CD4-positive, alpha-beta T cell treated with Interferon gamma for 1 hour (primary cell): ENCODE measurements at places on chromosomes 1 and 21.
A peak's percentile ranks its signal among the peaks of the same experiment; 100 is the strongest.

- DNase-seq: peak; percentile 85
These were observed 39.6 kb upstream of the LBR start for GRCh38 chr1:225467193-225468020.

GRCh38 chr1:239816081-239816782 lies 275.5 kb upstream of the FMN2 start:
- DNase-seq: peak; percentile 13

GRCh38 chr1:160373696-160374095 lies 6.8 kb downstream of the NHLH1 start:
- no peak for DNase-seq

- DNase-seq: no peak
These were observed 6.3 kb upstream of the CHI3L2 start for GRCh38 chr1:111221276-111221632.

GRCh38 chr1:185156288-185156853 lies 382 bp downstream of the TRMT1L start:
- no peak for DNase-seq

DNA sequence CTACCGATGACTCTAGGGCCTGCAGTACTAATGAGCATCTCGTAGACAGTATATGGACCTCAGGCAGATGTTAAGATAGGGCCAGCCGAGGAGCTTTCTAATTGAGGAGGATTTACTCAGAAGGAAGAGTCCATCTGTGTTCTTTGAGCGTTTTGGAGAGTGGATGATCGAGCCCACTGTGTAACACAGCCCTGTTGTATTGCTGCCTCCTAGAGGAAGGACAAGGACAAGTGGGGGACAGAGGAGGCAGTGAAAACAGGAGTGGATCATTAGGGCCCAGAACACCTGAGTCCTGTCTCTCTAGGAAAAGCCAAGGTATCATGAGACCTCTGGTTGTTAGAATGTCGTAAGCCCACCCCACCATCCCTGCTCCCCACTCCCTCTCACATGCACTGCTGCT lies 62.9 kb downstream of the TBX19 start:
- no peak for DNase-seq

- no peak for DNase-seq
These were observed 130.7 kb downstream of the COQ8A start for GRCh38 chr1:227070638-227071285.

DNA sequence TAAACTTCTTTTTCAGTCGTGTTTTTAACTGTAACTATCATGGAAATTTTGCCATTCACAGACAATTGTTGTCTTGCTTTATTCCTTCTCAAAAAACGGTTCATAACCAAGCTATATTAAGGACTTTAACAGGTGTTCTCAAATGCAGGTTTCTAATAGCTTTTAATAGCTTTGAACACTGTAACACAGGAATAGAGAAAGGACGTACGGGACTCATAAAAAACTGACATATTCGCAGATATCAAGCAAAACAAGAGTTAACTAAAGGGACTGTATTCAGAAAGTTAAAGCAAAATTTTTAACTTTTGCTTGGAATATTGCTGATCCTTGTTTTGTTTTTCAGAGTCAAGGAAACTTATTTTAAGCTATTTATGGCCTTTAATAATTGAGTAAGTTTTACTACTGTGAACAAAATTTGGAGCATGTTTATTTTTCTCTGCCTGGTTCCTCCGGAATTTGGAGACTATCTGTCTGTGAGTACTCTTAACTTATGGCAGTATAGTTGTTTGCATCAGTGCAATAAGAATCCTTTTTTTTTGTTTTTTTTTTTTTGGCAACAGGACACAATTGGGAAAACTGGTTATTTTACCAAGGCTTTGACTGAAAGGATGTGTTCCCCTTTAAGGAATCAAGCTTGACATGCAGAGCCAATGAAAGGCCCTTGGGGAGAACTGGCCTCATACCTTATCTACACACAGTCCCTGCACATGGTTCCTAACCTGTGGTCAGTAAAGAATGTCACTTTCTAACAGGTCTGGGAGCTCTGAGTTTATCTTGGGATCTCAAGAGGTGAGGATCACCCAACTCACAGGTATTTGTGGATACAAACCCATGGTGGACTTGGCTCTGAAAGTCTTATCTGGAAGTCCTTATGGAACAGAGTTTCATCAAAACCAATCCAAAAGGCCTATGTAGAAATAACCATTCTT lies 5.8 kb upstream of the CD46 start:
- no peak for DNase-seq

GRCh38 chr1:65691972-65692371 lies 100.7 kb upstream of the PDE4B start:
- no peak for DNase-seq

- no peak for DNase-seq
These were observed 12.7 kb upstream of the PTCH2 start for GRCh38 chr1:44855742-44856141.

- DNase-seq: no peak
These were observed 82.8 kb upstream of the RALGPS2 start for GRCh38 chr1:178642282-178642681.

GRCh38 chr1:30638811-30639210 lies 84.6 kb downstream of the MATN1 start:
- no peak for DNase-seq

- DNase-seq: no peak
These were observed 11.4 kb upstream of the SLC2A5 start for GRCh38 chr1:9080705-9081291.

DNA sequence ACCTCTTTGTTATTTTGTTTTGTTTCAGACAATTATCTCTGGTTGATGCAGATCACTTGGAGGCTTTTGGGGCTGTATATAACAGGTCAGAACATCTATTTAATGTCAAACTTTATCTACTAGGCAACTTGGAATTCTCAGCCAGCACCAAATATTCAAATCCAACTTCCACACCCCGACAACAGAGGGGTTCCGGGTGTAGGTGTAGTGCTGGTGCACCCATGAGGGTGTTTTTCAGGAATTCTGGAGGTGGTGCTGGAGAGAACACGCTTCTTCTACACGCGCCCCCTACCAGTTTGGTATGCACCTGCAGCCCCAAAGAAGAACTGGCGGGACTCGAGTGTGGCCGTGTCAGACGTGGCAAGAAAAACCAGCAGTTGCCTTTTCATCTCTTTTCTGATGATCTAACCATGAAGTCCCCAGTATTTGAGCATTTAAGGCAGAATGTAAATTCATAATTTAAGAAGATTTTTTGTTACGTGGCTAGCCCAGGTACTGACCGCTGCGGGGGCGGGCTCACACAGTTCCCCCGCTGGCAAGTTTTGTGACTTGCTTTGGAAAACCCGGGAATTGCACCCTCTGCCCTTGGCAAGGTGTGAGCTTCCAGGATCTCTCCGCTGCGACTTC lies 462 bp upstream of the TLCD4 start:
- peak; percentile 42 for DNase-seq

- DNase-seq: no peak
These were observed 130.8 kb upstream of the EDN2 start for GRCh38 chr1:41615316-41615715.

- no peak for DNase-seq
These were observed 45.3 kb downstream of the SLC66A1 start for GRCh38 chr1:19357299-19357986.

GRCh38 chr21:25424634-25425033 lies 182.6 kb downstream of the MRPL39 start:
- DNase-seq: no peak

DNA sequence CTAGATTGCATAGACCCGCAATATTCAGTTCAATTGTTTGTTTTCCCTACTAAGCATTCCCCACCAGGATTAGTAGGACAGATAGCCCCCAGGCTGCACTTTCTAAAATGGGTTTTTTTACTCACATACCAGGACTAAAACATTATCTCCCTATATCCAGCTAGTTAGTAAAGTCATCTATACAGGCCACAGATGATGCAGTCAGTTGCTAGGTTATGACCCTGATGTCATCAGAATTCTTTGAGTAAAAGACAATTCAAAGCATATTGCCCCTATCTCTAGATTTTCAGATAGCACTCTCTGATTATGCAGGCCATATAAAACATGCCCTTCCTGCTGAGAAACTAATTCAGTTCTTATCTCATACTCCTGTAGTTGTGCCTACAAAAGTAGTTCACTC lies 203.6 kb downstream of the LBR start:
- DNase-seq: no peak

DNA sequence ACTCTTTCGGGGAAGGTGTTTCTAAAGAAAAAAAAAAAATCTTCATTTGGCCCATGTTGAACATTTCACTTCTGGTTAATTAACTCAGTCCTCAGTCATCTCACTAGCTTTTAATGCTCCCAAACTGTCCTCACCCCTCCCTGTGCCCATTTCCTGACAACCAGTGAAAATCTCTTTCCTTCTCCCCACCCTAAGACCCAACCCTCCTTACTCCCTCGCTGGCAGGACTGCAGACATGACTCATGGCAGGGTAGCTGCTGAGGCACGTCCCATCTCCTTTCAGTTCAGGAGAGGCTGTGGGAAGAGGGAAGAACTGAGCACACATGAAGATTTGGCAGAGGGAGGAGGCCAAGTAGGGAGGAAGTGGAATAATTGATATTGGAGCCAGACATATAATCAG lies 12.6 kb downstream of the PKP1 start:
- no peak for DNase-seq
